Fibroblast of skin of back (primary cell): ENCODE measurements at places on chromosomes 7 and 10.

- peak; percentile 15 for DNase-seq
Observed at GRCh38 chr10:81820418-81820817, 54.6 kb upstream of the NRG3 start.

DNA sequence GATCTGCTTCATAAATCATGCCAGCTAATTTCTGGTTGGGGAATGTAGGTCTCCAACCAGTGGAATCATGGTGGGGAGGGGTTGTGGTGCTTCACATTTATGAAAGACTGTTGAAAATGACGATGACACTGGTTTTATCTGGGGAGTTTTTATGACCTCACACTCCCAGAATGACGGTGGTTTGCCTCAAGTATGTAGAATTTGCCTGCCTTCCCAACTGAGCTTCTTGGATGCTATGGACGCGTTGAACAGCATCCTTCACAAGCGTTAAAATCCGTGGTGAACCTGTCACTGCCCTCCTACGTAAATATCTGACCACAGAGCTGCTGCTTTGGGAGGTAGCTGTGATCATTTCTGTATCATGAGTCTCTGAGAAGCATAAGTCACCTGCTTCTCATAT lies 3.3 kb downstream of the INSYN2A start:
- peak; percentile 68 for DNase-seq

- peak; percentile 78 for DNase-seq
Observed at GRCh38 chr7:1669954-1670893, at the start of gene ELFN1. Gene ELFN1 (plus strand): TSS chr7:1670277. CDS start chr7:1744597, 74,320 bp downstream.

DNA sequence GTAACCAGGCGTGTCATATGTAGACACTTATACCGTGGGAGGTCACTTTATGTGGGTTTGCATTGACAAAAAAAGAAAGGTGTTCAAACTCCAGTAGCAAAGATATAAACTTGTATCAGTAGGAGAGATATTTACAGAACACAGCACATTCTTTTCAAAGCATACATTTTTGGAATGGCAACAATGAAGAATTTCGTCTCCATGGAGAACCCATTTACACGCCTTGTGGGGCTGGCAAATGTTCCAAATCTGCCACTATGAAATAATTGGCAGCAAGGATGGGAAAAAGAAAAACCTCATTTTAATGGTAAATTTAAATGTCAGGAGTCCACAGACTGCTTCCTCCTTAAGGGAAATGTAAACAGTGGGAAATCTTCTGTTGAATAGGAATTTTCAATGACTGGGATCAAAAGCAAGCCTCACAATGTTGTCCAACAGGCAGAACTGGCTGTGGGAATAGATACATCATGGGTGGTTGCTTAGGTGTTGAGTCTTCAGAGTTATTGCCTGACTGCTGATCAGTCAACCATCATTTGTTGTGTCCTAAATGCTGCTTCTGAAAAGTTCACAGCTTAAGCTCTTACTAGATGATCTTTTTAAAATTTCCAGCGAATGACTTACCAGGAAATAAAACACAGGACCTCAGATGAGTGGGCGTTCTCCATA lies 256.6 kb upstream of the SEMA3C start:
- DNase-seq: no peak

DNA sequence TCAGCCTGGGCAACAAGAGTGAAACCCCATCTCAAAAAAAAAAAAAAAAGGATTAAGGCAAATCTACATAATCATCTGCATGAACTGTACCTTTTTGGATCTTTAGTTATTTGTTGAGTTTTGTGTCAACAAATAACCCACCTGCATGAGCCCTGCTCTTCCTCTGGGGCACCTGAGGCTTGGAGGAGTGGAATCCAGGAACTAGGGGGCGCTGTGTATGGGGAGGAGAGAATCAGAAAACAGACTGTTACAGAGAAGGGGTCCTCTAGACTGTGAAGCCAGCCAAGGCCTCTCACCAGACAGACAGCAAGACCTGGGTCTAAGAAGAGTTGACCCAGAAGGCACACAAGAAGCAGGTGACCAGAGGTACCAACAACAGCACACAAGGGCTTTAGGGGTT lies 682.8 kb upstream of the NRP1 start:
- DNase-seq: no peak

DNA sequence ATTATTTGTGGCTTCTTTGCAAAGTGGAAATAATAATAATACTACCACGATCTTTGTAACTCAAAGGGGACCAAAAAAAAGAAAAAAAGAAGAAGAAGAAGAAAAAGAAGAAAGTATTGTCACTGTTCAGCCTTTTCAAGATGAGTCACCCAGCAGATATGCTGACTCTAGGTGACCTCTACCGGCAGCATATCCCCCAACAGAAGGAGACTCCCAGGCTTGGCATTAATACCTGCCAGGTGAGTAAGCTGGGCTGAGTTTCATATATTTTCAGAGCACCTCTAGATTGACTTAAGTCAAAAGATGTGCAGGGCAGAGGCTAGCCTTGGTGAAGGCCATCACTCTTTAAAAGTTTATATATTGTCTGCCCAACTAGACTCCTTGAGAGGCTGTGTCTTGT lies 30.4 kb upstream of the GPR26 start:
- DNase-seq: no peak

DNA sequence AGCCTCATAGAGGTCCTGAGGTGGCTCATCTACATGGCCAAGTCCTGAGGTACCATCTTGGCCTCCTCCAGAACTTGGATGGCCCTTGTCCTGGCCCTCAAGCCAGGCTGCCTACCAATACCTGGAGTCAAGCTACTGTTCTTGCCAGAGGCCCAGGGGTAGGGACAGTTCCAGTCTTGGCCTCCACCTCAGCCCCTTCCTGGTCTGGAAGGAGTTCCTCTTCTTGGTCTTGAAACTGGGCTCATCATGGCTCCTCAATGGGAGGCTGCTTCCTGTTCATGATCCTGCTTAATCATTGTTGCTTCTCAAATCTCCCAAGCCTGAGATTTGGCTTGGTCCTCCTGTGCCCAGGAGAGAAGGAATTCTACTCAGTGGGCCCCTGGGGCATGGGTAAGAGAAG lies 3.9 kb downstream of the HPS6 start:
- DNase-seq: no peak

GRCh38 chr10:7436490-7437100 lies 25.8 kb upstream of the SFMBT2 start:
- no peak for DNase-seq

DNA sequence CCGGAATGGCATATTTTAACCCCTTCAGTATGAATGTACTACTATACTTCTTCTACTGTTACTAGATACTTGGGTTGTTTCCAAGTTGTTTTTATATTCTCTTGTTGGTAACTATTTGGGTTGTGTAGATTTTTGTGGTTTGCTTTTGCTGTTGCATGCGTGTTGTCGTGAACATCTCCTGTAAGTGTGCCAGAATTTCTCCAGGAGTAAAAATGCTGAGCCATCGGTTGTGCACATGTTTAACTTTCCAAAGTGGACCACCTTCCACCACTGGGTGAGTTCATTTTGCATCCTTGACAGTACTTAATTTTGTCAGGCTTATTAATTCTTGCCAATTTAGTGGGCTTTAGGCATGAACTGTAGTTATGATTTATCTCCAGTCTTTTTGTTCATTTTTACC lies 47.9 kb downstream of the CSGALNACT2 start:
- DNase-seq: peak; percentile 17

- peak; percentile 55 for DNase-seq
Observed at GRCh38 chr10:113052076-113052830, 102.2 kb downstream of the TCF7L2 start.

DNA sequence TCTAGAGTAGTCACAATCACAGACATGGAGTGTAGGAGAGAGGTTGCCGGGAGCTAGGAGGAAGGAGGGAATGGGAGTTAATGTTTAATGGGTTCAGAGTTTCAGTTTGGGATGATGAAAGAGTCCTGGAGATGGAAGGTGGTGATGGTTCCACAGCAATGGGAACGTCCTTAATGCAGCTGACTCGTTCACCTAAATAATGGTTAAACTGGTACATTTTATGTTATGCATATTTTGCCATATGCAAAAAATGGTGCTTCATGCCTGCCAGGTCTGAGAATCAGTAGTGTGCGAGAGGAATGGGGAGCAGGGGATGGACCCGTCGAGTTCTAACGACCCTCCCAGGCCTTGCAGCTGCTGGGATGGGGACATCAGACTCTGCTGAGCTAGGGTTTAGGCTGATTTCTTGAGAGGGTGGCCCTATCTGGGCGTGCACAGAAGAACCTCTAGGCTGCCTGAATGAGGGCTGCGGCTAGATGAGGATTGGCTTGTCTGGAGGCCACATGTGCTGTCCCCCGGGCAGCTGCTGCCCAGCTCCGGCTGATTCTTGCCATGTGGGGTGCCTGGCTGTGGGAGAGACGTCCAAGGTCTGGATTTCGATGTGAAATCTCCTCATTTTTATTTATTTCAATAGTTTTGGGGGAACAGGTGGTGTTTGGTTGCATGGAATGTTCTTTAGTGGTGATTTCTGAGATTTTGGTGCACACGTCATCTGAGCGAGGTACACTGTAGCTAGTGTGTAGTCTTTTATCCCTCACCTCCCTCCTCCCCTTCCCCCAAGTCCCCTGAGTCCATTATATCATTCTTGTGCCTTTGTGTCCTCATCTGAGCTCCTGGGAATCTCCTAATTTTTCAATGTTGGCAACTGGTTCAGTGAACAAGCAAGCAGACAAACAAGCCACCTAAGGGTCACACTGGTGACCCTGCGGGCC lies 116.0 kb downstream of the GRK5 start:
- no peak for DNase-seq

DNA sequence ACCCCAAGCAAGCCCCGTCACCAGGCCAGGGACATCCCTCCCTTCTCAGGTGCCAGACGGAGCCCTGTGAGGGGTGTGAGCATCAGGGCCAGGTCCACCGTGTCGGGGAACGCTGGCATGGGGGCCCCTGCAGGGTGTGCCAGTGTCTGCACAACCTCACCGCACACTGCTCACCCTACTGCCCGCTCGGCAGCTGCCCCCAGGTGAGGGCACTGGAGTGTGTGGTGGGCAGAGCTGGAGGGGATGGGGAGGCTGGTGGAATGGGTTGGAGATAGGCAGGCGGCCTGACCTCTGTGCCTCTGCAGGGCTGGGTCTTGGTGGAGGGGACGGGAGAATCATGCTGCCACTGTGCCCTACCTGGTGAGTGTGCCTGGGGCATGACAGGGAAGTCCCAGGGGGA lies 19.9 kb upstream of the ZNF467 start:
- DNase-seq: no peak

DNA sequence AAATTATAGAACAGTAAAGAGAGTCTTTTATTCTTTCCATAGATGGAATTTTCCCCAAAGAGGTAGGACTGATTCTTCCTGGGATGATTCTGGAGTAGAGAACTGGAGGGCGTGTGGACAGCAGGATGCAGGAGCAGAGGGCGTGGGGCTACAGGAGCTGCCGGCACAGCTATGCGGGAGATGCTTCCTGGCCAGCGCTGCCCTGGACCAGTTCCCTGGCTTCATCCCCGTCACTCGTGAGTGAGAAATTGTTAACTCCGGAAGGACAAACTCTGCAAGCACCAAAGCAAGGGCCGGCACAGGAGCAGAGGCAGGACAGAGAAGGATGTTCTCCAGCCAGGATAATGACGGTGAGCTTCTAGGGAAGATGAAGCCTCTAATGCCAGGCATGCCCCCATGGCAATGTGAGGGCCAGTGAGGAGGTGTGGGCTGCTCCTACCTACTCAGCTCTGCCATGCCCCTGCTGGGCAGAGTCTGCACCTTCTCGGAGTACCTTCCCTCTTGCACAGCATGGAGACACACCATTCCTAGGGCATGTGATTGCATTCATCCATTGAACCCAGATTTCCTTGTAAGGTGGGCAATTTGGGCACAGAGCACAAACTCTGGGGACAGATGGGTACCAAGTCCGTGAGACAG lies 760.9 kb upstream of the IGFBP3 start:
- no peak for DNase-seq
